ENCODE measurements at places on chromosomes 3 and 15. TPM values are rescaled to one million over a fixed set of nuclear protein-coding genes. Genes with fewer than 3 reads are reported as not detected.

The GPR15 gene
- not detected for total RNA-seq

The A4GNT gene
- total RNA-seq, result 0.16 TPM

The AMT gene
- not detected for total RNA-seq

The KCNMB3 gene
- total RNA-seq, result 1.6 TPM

The PLSCR5 gene
- not detected for total RNA-seq

The SLC9A9 gene
- 1.4 TPM for total RNA-seq

DNA sequence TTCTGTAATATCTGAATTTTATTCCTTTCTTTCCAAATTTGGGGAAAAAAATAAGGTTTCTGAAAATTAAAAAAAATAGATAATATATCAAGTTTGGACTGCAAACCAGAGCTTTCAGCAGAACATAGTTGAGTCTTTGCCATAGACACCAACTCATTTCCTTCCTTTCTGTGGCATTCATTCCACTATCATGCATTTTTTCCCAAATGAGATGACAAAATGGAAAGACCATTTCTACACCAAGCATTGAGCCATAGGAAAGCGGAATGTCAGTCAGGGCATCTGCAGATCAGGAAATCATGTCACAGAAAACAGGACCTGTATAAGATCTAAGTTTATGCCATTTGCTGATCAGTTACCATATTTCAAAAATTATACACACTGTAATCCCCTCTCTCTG is 333.3 kb upstream of the THBS1 start:
- H3K27me3 ChIP-seq, result no peaks in the 10 kb centered on the region
- no peaks in the 10 kb centered on the region for H3K36me3 ChIP-seq
- no peak for DNase-seq
- H3K4me1 ChIP-seq, result peaks cover 14% of the 10 kb centered on the region

- H3K36me3 ChIP-seq, result no peaks in the 10 kb centered on the region
- no peak overlapping the region for H3K4me3 ChIP-seq
- H3K27ac ChIP-seq, result no peak overlapping the region
- no peaks in the 10 kb centered on the region for H3K4me1 ChIP-seq
- no peaks in the 10 kb centered on the region for H3K27me3 ChIP-seq
These were observed 203.3 kb upstream of the LMCD1 start for GRCh38 chr3:8298021-8298954.

DNA sequence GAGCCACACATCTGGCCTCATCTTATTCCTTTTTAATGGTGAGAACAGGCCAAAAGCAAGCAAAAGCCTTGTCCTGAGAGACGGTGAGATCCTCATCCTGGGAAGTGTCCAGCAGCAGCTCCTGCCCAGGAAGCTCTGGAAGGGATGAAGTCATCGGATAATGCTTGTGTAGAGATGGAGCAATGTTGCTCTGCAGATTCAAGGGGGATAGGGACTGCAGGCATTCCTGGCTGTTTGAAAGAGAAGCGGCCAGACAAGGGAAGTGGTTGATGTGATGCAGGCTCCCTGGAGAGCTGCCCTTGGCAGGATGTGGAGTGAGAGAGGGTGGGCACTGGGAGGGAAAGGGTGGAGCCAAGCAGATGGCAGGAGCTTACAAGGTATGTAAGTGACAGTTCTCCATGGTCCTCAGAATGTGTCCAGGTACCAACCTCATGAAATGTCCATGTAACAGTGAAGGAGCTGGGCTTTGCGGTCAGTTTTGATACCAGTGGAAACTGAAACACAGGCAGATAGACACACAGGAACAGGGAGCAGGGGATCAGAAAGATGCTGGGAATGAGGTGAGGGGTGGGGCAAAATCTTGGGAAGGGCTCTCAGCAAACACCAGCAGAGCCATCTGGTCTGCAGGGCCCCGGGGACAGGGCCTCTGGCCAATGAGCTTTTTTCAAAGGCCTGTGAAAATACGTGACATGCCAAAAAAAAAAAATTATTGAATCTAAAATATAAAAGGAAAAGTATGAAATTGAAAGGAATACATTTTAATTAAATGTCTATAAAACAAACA is 32.2 kb upstream of the LACTB start:
- H3K4me3 ChIP-seq, result no peak overlapping the region
- no peak overlapping the region for H3K27ac ChIP-seq
- H3K4me1 ChIP-seq, result peaks cover 8% of the 10 kb centered on the region
- H3K36me3 ChIP-seq, result no peaks in the 10 kb centered on the region
- no peaks in the 10 kb centered on the region for H3K27me3 ChIP-seq

GRCh38 chr3:58963928-58964503 is 85.8 kb downstream of the CFAP20DC start:
- H3K4me3 ChIP-seq, result no peak overlapping the region
- no peaks in the 10 kb centered on the region for H3K36me3 ChIP-seq
- no peak overlapping the region for H3K27ac ChIP-seq
- no peaks in the 10 kb centered on the region for H3K4me1 ChIP-seq

DNA sequence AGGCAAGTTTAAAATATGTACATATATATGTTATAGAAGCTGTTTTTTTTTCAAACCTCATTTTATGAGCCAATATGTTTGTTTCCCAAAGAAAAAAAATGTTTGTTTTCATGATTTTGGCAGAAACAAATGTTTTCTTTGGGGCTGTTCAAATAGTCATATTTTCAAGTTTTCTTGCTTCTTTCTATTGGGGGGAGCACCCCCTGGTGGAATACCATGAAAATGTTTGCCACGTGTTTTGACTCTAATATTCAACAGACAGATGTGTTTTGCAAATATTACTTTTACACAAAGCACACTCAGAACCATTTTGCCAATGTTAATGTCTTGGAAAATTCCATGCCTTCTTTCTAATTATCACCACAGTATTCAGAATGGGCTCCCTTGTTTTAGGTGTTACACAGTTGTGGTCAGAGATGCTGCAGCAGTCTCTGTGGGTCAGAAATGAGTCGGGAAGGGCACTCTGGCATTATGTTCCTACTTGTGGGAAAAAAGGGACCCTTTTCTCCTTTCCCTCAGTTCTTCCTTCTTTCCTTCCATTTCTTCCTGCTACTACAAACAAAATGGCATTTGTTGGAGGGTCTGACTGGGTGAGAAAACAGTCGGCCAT is 817.0 kb downstream of the TUSC7 start:
- no peaks in the 10 kb centered on the region for H3K4me1 ChIP-seq
- no peak overlapping the region for H3K27ac ChIP-seq
- no peaks in the 10 kb centered on the region for H3K27me3 ChIP-seq
- H3K4me3 ChIP-seq, result no peak overlapping the region
- H3K36me3 ChIP-seq, result no peaks in the 10 kb centered on the region

- H3K27me3 ChIP-seq, result no peaks in the 10 kb centered on the region
- no peak overlapping the region for H3K4me3 ChIP-seq
- H3K36me3 ChIP-seq, result no peaks in the 10 kb centered on the region
These were observed 89.6 kb upstream of the MYZAP start for GRCh38 chr15:57502116-57502515.

GRCh38 chr3:65894679-65895453 is 143.9 kb downstream of the MAGI1 start:
- no peak overlapping the region for H3K4me3 ChIP-seq
- H3K4me1 ChIP-seq, result no peaks in the 10 kb centered on the region
- H3K36me3 ChIP-seq, result no peaks in the 10 kb centered on the region
- H3K27ac ChIP-seq, result no peak overlapping the region
- no peak for DNase-seq
- H3K27me3 ChIP-seq, result no peaks in the 10 kb centered on the region

DNA sequence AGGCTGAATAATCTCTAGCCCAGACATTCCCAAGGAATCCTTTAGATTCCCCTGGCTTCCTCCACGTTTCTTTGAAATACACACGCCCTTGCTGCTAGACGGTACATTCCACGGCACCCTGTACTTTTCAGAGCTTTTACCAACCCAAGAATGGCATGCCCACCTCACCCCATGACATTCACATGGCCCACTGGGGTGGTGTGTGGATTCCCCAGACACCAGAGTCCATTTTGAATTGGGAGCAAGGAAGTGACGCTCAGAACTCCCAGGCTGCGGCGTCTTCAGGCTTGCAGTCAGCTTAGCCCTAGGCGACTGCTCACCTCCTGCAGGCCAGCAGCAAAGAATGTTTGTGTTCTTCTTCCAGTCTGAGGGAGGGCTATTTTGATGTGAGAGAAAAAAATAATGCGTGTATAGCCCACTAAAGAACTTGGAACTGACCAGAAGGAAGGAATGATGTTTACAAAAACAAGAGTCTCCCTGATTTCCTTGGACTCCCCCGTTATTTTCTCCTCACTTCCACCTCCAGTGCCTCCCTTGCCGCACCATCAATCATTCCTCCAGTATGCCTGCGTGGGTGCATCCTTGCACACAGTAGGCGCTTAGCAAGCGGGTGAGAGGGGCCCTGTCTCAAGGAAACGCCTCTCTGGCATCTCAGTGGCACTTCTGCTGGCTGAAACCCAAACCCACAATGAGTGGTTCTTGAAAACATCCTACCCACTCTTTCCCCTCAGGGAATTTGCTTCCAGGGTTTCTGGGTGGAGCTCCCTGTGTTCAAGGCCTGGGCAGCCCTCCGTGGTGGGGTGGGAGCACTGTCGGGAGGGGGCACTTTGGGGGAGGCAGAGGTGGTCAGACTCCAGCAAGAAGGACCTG is 59.9 kb downstream of the SMAD6 start:
- no peak for DNase-seq
- no peaks in the 10 kb centered on the region for H3K27me3 ChIP-seq
- no peak overlapping the region for H3K4me3 ChIP-seq

DNA sequence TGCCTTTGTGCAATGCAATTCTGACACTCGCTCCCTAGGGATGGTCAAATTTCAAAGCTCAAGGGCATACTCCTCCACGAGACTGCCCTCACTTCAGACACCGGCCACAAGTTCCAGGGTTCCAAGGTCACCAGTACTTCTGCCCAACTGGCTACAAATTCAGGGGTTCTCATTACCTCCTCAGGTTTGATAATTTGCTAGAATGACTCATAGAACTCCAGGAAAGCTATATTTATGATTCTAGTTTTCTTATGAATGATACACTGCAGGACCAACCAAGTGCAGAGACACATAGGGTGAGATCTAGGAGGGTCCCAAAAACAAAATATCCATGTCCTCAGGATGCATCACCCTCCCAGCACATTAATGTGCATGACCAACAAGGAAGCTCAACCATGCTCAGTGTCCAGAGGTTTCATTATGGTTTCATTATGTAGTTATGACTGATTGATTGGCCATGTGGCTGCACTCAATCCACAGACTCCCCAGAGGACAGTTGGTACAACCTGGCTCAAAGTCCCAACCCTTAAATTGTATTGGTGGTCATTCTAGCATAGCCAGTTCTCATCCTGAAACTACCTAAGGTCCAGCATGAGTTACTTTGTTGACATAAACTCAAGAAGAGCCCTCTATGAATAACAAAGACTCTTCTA is 170.4 kb upstream of the LRRN1 start:
- no peak for DNase-seq
- H3K4me1 ChIP-seq, result no peaks in the 10 kb centered on the region
- H3K27me3 ChIP-seq, result no peaks in the 10 kb centered on the region
- H3K27ac ChIP-seq, result no peak overlapping the region
- H3K36me3 ChIP-seq, result no peaks in the 10 kb centered on the region

DNA sequence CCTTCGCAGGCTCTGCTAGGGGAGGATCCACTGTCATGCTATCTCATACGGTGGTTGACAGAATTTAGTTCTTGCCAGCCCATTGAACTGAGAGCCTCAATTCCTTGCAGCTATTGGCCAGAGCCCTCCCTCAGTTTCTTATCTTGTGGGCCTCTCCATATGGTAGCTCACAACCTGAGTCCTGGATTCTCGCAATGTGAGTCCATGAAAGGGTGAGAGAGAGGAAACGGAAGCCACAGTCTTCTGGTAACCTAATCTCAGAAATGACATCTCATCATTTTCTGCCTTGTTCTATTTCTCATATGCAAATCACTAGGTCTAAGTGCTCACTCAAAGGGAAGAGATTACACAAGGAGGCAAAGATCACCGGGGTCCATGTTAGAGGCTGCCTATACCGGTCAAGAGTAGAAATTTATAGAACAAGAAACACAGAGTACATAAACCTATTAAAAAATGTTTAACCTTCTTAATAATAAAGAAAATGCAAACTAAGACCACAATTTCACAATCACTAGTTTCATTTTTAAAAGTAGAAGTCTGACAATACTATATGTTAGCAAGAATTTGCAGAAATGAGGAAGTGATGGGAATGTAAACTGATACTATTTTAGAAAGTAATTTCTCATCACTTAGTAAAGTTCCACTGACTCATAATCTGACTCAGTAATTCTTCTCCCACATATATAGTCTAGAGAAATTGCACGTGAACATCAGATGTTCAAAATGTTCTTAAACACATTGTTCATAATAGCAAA is 378.4 kb upstream of the AGTR1 start:
- no peaks in the 10 kb centered on the region for H3K27me3 ChIP-seq
- H3K27ac ChIP-seq, result no peak overlapping the region
- H3K4me1 ChIP-seq, result no peaks in the 10 kb centered on the region
- H3K36me3 ChIP-seq, result no peaks in the 10 kb centered on the region
- DNase-seq, result no peak

DNA sequence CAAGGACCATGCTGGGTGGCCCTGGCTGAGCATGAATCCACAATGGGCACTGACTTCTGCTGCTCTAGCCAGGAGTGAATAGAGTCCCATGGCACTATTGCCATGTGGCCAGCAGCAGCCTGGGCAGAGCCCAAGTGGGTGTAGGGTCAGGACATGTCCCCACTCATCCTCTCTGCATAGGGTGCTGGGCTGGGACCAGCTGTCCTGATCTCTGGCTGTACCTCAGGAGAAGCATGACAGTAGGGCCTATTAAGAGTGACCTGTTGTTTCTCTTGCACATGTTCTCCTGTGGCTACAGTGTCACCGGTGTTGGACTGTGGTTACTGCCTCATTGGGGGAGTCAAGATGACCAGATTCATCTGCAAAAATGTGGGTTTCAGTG is 46.9 kb downstream of the DLEC1 start:
- H3K36me3 ChIP-seq, result no peaks in the 10 kb centered on the region
- DNase-seq, result no peak
- H3K4me3 ChIP-seq, result no peak overlapping the region
- no peak overlapping the region for H3K27ac ChIP-seq

GRCh38 chr3:143895805-143896204 is 47.5 kb upstream of the SLC9A9 start:
- H3K27me3 ChIP-seq, result 0 out of 2 replicates have a peak, but pooled peaks cover 4% of the 10 kb centered on the region
- H3K27ac ChIP-seq, result no peak overlapping the region
- H3K36me3 ChIP-seq, result no peaks in the 10 kb centered on the region

GRCh38 chr15:34987609-34988026 is 469 bp downstream of the ZNF770 start:
- H3K36me3 ChIP-seq, result peaks cover 20% of the 10 kb centered on the region
- peak overlapping the region; percentile 92 for H3K4me3 ChIP-seq
- peak overlapping the region; percentile 85 for H3K27ac ChIP-seq
- no peaks in the 10 kb centered on the region for H3K4me1 ChIP-seq
- no peaks in the 10 kb centered on the region for H3K27me3 ChIP-seq

Measured in SJCRH30 (cell line).